ENCODE measurements at places on chromosomes 12 and 14. TPM values are rescaled to one million over a fixed set of nuclear protein-coding genes. Genes with fewer than 3 reads are reported as not detected.

GRCh38 chr14:68468437-68469207, 324.2 kb downstream of the ZFP36L1 start:
- peak; percentile 74 for DNase-seq

- DNase-seq: peak; percentile 14
These were observed 7.5 kb downstream of the TBK1 start for GRCh38 chr12:64459394-64459891.

GRCh38 chr12:31324845-31325523, 966 bp downstream of the SINHCAF start:
- DNase-seq: peak; percentile 46

DNA sequence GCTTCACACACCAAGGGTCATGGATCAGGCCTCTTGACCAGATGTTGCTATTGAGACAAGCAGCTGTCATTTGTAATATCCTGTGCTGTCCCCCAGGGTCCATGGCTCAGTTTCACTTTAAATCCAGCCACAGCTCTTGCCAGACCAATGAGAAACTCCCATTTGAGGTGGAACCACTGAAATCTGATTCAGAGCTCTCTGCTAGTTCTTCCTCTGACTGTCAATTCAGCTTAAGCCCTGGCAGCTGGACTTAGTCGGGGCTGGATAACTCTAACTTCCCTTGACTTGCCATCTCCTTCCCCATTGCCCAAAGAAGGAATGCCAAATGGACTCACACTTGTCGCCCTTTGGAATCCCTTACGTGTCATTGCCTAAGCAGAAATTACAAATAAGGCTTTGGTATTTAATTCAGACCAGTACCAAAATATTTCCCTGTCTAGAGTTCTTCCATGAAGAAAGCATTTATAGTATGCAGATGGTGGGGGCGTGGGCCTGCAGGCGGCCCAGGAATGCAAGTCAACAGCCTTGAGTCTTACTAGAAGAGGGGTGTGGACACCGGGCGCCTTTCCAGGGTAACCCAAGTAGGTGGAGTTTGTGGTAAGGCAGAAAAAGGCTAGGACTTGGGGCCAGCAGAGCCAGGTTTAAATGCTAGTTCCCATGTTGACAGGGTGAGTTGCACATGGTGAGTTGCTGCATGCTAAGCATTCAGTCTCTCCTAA, 96.9 kb upstream of the TMPO start:
- DNase-seq: no peak

GRCh38 chr14:101962503-101962874, 1.9 kb upstream of the DYNC1H1 start:
- DNase-seq: no peak

Gene ALDH2
- total RNA-seq: 4.0 TPM
